CD4-positive, alpha-beta memory T cell (primary cell): ENCODE measurements at places on chromosomes 12 and 14. TPM values are rescaled to one million over a fixed set of nuclear protein-coding genes. Genes with fewer than 3 reads are reported as not detected.

The PTPRR gene
- not detected for total RNA-seq

The HAL gene
- total RNA-seq: 1.7 TPM

The SLCO1B1 gene
- not detected for total RNA-seq

The ALKBH1 gene
- total RNA-seq: 16.2 TPM

The BMAL2 gene
- 0.17 TPM for total RNA-seq
